ENCODE measurements at places on chromosomes 6 and 20. TPM values are rescaled to one million over a fixed set of nuclear protein-coding genes. Genes with fewer than 3 reads are reported as not detected.
A peak's percentile ranks its signal among the peaks of the same experiment; 100 is the strongest.

TNXB gene
- under 0.01 TPM for total RNA-seq

DNA sequence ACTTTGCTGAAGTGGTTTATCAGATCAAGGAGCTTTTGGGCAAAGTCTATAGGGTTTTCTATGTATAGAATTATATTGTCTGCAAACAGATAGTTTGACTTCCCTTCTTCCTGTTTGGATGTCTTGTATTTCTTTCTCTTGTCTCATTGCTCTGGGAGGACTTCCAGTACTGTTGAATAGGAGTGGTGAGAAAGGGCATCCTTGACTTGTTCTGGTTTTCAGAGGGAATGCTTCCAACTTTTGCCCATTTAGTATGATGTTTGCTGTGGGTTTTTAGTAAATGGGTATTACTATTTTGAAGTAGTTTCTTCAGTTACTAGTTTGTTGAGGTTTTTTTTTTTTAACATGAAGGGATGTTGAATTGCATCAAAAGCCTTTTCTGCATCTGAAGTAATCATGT is 36.1 kb downstream of the KCNS1 start:
- no peaks in the 10 kb centered on the region for H3K36me3 ChIP-seq
- H3K4me1 ChIP-seq = peaks cover 23% of the 10 kb centered on the region
- H3K27me3 ChIP-seq = no peaks in the 10 kb centered on the region
- DNase-seq = no peak

- no peaks in the 10 kb centered on the region for H3K27me3 ChIP-seq
- H3K36me3 ChIP-seq = peaks cover 61% of the 10 kb centered on the region
- H3K27ac ChIP-seq = peak overlapping the region; percentile 25
- H3K4me1 ChIP-seq = peaks cover 39% of the 10 kb centered on the region
- H3K4me3 ChIP-seq = no peak overlapping the region
- DNase-seq = no peak
Measured at GRCh38 chr20:17655286-17655651, 26.8 kb downstream of the RRBP1 start.

- peak overlapping the region; percentile 90 for H3K27ac ChIP-seq
- DNase-seq = peak; percentile 11
Measured at GRCh38 chr6:26056583-26057350, 30.5 kb upstream of the HFE start.

- H3K27me3 ChIP-seq = no peaks in the 10 kb centered on the region
- H3K36me3 ChIP-seq = peaks cover 35% of the 10 kb centered on the region
- H3K4me1 ChIP-seq = peaks cover 7% of the 10 kb centered on the region
- DNase-seq = no peak
- no peak overlapping the region for H3K4me3 ChIP-seq
Measured at GRCh38 chr6:42962096-42962495, 1.5 kb downstream of the GNMT start.

- no peaks in the 10 kb centered on the region for H3K36me3 ChIP-seq
- DNase-seq = no peak
- no peak overlapping the region for H3K27ac ChIP-seq
- no peaks in the 10 kb centered on the region for H3K27me3 ChIP-seq
- 0 out of 2 replicates have a peak, but pooled peaks cover 1% of the 10 kb centered on the region for H3K4me1 ChIP-seq
- no peak overlapping the region for H3K4me3 ChIP-seq
Measured at GRCh38 chr20:10360878-10361277, 73.1 kb downstream of the MKKS start.

DNA sequence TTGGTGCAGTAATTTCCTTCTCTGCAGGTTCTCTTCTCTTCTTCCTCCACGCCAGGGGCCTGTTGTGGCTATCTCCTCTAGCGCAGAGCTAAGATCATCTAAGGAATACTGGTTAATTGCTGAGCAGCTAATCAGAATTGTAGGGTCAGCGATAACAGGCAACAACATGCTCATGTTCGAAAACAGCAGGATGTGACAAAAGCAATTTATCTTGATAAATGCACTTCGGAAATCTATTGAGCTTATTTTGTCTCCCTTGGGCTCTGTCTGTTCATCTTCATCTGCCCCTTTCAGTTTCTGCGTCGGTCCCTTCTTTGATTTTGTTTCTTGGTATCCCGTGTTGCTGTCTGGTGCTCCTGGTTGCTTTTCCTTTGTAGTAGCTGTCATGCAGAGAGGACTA is 67.3 kb upstream of the MAP3K7 start:
- DNase-seq = no peak
- H3K36me3 ChIP-seq = no peaks in the 10 kb centered on the region
- H3K4me3 ChIP-seq = no peak overlapping the region

GRCh38 chr20:41650231-41650948 is 32.2 kb upstream of the CHD6 start:
- no peak overlapping the region for H3K27ac ChIP-seq
- peaks cover 18% of the 10 kb centered on the region for H3K27me3 ChIP-seq
- no peaks in the 10 kb centered on the region for H3K4me1 ChIP-seq
- no peak overlapping the region for H3K4me3 ChIP-seq
- H3K36me3 ChIP-seq = no peaks in the 10 kb centered on the region

- no peak overlapping the region for H3K27ac ChIP-seq
- 0 out of 2 replicates have a peak, but pooled peaks cover 2% of the 10 kb centered on the region for H3K36me3 ChIP-seq
- no peaks in the 10 kb centered on the region for H3K27me3 ChIP-seq
- no peak overlapping the region for H3K4me3 ChIP-seq
- H3K4me1 ChIP-seq = no peaks in the 10 kb centered on the region
Measured at GRCh38 chr20:46992640-46993035, 98.0 kb downstream of the EYA2 start.

DNA sequence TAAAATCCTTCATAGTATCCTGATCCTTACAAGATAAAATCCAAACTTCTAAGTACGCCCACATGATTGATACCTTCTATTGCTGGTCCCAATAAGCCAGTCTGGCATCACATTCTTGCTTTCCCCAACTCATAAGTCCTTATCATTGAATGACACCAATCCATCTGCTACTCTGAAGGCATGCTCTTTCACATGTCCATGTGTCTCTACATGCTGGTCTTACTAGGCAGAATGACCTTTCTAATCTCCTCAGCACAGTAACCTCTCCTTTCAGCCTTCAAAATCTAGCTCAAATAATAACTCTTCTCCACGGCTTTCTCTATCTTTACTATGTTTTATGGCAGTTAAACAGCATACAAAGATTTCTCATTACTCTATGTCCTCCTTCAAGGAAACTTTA is 71.1 kb downstream of the ASCC3 start:
- H3K27me3 ChIP-seq = no peaks in the 10 kb centered on the region
- no peak overlapping the region for H3K27ac ChIP-seq
- peaks cover 3% of the 10 kb centered on the region for H3K36me3 ChIP-seq
- DNase-seq = no peak

DNA sequence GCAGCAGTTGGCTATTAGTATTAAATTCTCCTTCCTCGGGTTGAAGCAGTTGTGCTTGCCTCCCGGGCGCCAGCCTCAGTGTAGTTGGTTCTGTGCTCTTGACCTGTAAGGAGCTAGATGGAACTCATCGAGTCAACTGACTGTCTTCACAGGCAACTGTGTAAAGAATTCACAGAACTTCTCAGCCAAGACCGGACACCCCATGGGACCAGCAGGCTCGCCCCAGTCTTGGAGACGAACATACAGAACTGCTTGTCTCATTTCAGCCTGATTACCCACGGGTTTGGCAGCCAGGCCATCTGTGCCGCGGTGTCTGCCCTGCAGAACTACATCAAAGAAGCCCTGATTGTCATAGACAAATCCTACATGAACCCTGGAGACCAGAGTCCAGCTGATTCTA is 8.5 kb downstream of the TFAP2C start:
- H3K27me3 ChIP-seq = peaks cover 19% of the 10 kb centered on the region
- no peaks in the 10 kb centered on the region for H3K4me1 ChIP-seq
- no peak for DNase-seq
- H3K27ac ChIP-seq = no peak overlapping the region

DNA sequence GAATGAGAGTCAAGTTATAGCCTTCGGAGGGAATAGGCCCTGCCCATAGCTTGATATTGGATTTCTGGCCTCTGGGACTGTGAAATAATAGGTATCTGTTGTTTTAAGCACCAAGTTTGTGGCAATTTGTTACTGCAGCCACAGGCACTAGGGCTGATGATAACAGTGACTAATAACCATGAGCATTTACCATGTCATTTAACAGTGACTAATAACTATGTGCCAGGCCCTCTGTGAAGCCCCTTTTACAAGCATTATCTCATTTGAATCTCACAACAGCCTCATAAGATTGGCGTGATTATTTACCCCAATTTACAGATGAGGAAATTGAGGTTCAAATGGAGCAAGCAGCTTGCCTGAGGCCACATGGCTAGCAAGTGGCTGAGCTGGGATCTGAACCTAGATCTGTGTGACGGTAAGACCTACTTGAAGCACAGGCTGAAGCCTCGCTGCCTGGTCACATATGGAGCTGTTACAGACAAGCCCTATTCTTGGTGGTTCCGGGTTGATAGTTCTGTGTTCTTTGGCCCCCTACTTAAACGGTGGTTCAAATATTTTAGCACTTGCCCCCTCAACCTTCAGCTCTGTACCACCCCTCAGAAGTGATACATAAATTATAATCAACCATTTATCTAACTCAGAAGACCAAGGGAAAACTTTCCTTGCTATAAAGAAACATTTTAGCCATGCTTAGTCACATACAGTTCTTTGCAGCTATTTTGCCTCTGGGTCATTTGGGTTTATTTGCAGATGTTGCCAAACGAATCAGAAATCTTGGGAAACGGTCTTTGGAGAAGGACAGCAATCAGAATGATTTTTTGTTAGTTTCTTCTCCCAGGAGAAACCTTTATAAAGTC is 98.3 kb downstream of the ELOVL5 start:
- DNase-seq = peak; percentile 37
- peaks cover 13% of the 10 kb centered on the region for H3K27me3 ChIP-seq
- peaks cover 2% of the 10 kb centered on the region for H3K4me1 ChIP-seq
- no peak overlapping the region for H3K27ac ChIP-seq

GRCh38 chr6:168247443-168248147 is 72.0 kb downstream of the DACT2 start:
- no peaks in the 10 kb centered on the region for H3K36me3 ChIP-seq
- no peaks in the 10 kb centered on the region for H3K27me3 ChIP-seq
- H3K27ac ChIP-seq = no peak overlapping the region
- no peak for DNase-seq
- H3K4me3 ChIP-seq = no peak overlapping the region

DNA sequence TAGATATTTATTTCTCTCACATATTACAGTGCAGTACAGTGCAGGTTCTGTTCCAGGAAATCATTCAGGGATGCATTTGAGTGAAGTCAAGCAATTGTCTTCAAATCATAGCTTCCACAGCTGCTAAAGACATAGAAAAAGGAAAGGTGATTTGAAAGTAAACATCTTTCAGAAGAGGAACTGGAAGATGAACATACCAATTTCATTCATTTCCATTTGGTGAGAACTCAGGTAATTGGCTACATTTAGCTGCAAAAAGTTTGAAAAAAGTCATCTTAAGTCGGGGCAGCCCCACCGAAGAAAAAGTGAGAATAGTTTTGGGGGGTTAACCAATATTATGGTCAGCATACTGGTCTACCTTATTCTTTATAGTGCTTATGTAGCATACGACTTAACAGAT is 61.4 kb upstream of the IL20RA start:
- H3K36me3 ChIP-seq = no peaks in the 10 kb centered on the region
- H3K27ac ChIP-seq = no peak overlapping the region
- H3K27me3 ChIP-seq = no peaks in the 10 kb centered on the region
- H3K4me3 ChIP-seq = no peak overlapping the region
- H3K4me1 ChIP-seq = no peaks in the 10 kb centered on the region

DNA sequence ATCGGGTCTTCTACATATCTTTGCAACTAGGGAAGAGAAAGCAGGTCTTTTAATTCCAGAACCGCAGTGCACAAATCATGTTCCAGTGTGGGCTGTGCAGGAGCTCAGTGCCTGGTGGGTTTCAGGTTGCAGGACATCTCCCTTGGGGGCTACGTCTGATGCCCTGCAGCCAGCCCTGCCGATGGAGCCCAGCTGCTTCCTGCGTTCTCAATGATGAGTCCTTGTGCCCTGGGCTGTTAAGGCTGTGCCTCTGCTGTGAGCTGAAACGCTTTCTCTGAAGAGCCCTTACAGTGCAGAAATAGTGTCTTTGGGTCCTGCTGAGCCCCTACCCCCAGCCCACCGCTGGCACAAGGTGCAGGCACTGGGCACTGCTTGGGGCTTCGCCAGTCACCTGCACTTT is 192.9 kb downstream of the SYNDIG1 start:
- no peak overlapping the region for H3K4me3 ChIP-seq
- H3K4me1 ChIP-seq = peaks cover 4% of the 10 kb centered on the region
- DNase-seq = no peak
- no peak overlapping the region for H3K27ac ChIP-seq

GRCh38 chr6:117481926-117482239 is 591 bp upstream of the DCBLD1 start:
- peaks cover 2% of the 10 kb centered on the region for H3K4me1 ChIP-seq
- peak overlapping the region; percentile 98 for H3K4me3 ChIP-seq
- DNase-seq = no peak
- H3K27ac ChIP-seq = no peak overlapping the region
- H3K36me3 ChIP-seq = peaks cover 4% of the 10 kb centered on the region
- no peaks in the 10 kb centered on the region for H3K27me3 ChIP-seq
